NK-92 treated with Interleukin-12 subunit alpha and Interleukin-12 subunit beta, amount 100 ng/mL, for 24 hours (cell line): ENCODE measurements at places on chromosomes 3 and 15.

GRCh38 chr3:133479895-133480669, 80.2 kb downstream of the BFSP2 start:
- no peak for DNase-seq

DNA sequence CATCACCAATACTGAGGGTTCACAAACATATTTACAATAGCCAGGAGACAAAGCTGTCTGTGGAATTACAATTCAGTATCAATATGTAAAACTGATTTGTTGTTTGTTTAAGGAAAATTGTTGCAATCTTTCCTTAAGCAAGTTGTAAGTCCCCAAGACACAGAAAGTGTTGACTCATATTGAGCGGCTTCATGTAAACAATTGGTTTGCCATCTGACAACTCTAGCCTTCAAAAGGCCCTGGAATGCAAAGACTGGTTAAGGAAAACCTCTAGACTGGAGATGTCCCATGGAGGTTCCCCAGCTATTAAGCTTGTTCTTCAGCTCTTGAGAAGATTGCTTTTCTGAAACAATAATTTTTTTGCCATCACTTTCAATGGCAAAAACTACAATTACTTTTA, 283.7 kb upstream of the PROK2 start:
- DNase-seq, result no peak

- no peak for DNase-seq
Measured at GRCh38 chr3:138692152-138692551, 83.6 kb downstream of the FAIM start.

DNA sequence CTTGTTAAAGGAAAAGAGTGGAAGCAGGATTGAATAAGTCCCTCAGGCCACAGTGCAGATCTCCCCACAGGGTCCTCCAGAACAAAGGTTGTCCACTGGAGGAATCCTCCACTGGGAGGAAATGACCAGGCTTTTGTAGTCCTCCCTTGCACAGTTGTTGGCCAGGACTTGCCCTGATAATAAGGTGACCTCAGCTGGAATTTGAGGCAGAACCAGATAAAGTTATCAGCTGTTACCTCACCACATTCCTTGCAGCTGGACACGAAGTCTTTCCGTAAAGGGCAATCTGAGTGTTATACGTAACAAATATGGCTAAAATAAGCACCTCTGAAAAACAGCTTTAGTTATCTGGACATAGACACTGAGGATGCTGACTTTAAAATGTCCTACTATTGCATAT, 83.5 kb upstream of the NAALADL2 start:
- no peak for DNase-seq

- no peak for DNase-seq
Measured at GRCh38 chr3:121736112-121736511, 13.4 kb downstream of the GOLGB1 start.

DNA sequence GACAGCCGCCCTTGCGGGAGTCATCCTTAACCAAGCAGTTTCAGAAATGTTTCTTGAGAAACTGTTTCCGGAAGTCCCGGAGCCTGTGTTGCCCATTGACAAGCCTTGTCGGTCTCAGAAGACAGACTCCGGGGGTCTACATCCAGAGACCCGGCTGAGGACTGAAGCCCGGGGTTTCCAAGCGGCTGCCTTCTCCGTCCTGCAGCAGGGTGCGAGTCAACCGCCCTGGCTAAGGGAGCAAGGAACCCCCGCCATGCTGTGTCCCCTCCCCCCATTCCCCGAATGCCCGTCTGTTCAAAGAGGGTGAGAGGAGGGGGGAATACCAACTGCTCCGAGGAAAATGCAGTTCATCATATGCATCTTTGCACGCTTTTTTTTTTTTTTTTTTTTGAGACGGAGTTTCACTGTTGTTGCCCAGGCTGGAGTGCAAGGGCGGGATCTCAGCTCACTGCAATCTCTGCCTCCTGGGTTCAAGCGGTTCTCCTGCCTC, 61.6 kb downstream of the ATP1B3 start:
- DNase-seq, result no peak

DNA sequence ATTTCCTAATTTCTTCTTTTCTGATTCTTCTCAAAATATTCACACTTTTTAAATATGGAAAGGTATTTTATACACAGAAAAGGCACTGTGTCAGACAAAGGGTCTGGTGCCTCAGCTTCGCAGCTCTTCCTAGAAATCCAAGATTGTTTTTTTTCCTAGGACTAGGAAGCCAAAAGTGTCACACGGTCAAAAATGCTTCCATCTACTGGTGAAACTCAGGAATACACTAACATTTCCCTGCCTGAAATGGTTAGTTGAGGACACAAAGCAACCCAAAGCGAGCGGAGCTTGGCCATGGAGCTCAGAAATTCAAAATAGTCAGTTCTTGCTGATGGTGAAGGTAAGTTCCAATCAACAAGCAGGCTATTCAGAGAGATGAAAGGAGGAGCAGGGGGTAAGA, 426.5 kb upstream of the RASGRP1 start:
- DNase-seq, result no peak

DNA sequence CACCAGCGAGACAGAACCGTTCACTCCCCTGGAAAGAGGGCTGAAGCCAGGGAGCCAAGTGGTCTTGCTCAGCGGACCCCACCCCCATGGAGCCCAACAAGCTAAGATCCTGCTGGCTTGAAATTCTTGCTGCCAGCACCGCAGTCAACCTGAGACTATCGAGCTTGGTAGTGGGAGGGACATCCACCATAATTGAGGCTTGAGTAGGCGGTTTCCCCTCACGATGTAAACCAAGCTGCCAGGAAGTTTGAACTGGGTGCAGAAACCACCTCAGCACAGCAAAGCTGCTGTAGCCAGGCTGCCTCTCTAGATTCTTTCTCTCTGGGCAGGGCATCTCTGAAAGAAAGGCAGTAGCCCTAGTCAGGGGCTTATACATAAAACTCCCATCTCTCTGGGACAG, 151.0 kb downstream of the MBNL1 start:
- no peak for DNase-seq

DNA sequence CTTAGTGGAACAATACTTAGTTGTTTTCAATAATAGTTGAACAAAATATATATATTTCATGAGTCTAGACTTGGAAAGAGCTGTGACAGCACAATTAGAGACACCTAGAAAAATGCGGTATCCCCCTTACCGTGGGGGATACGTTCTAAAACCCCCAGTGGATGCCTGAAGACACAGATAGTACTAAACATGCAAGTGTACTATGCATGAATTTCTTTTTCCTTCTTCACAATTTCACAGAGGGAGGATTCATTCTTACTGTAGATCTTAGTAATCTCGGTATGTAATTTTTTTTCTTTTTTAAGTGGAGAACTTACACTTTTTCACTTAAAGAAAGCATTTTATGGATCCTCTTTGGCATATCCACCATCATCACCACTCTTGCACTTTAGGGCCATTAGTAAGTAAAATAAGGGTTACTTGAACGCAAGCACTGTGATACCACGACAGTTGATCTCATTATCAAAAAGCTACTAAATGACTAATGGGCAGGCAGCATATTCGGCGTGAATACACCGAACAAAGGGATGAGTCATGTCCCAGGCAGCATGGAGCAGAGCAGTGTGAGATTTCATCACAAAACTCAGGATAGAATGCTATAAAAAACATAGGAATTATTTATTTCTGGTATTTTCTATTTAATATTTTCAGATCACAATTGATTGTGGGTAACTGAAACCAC, 72.3 kb upstream of the ZNF280D start:
- no peak for DNase-seq

- no peak for DNase-seq
Measured at GRCh38 chr3:64763980-64764379, 76.2 kb upstream of the ADAMTS9 start.

GRCh38 chr15:85710340-85710842, 84.3 kb downstream of the KLHL25 start:
- DNase-seq, result no peak

DNA sequence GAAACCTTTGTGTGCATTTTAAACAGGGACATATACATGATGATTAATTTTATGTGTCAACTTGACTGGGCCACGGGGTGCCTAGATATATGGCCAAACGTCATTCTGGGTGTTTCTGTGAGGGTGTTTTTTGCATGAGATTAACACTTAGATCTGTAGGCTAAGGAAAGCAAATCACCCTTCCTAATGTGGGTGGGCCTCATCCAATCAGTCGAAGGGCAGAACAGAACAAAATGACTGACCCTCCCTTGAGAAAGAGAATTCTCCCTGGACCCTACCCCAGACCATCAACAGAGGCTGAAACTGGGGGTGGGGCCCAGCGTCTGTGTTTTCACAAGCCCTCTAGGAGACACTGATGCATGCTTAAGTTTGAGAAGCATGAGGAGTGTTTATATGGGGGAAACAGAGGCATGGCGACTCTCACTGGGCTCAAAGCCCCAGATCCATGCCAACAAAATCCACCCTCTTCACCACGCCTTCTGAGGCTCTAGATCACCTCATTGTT, 56.2 kb downstream of the ITGA11 start:
- DNase-seq, result no peak

DNA sequence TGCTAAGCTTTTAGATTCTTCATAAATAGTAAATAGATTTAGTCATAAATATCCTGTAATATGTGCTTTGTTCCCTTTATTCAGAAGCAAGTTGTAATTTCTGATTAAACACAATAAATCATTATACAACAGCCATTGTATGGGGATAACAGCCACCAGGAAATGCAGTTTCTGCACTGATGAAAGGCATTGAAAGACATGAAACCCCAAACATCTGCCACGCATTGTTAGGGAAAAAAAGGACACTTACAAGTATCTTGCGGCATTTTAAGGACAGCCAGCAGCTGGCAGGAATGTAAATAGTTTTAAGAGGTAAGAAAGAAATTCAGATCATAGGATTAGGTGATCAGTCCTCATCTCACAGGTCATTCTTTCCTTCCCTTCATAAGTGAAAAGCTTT, 801.1 kb upstream of the LMCD1 start:
- no peak for DNase-seq
